Stimulated activated CD8-positive, alpha-beta memory T cell treated with anti-CD3 and anti-CD28 coated beads, Interleukin-7, amount 100 ng/mL, for 4 hours (primary cell): ENCODE measurements at places on chromosomes 1 and 21.

DNA sequence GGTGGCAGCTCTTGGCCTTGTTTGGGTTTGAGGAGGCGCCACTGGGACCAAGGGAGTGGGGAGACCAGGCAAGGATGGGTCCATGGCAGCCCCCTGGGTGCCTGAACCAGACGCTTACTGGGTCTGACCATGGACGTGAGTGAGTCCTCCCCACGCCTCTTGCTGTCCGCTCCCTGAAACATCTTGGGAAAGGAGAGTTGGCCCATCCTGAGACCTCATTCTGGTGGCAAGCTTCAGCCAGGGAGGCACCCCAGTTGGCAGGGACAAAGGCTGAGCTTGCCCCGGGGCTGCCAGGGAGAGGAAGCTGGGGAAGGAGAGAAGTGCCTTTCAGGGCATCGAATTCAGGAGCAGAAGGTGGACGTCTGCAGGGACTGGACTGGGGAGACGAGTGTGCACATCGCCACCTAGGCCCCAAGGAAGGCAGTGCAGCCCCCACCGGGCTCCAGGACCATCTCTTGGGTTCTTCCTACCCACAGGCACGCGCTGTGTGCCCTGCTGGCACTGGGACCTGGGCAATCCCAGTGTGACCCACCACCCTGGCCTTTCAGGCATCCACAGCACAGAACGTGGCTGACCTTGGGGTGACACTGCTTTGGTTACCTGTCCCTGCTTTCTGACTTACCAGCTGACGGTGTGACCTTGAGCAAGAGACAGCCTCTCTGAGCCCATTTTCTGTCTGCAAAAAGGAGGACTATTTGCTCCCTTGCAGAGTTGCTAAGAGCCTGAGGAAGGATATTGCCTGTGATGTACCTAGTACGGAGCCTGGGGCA lies 132.9 kb upstream of the WNT4 start:
- peak; percentile 16 for DNase-seq

DNA sequence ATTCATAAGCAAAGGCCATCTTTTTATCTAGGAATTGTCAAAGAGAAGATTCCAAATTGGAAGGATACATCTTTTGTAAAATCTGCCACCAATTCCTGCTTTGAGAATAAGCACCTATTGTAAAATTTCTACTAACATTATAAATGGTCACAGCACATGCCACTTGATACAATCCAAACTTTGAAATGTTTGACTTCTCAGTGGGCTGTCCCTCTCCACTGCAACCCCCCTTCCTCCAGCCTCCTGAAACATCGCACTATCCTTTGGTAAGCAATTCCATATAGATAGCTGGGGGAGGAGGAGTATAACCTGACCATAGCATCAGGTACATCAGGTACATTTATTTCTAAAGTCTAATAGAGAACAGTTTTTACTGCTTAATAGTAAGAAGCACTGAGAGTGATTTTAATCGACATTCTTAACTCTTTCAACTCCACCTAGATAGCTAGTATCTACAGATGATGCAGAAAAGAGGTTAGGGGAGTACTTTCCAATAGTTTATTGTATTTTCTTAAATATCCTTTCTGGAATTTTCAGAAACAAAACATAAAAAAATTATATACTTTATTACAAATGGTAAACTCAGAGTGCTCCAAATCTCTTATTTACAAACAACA lies 2.9 kb downstream of the JUN start:
- DNase-seq: no peak

- DNase-seq: no peak
These were observed at the start of gene SLC25A34 for GRCh38 chr1:15736038-15736891. Gene SLC25A34 (plus strand): TSS chr1:15736258. CDS start chr1:15736486, 228 bp downstream.

DNA sequence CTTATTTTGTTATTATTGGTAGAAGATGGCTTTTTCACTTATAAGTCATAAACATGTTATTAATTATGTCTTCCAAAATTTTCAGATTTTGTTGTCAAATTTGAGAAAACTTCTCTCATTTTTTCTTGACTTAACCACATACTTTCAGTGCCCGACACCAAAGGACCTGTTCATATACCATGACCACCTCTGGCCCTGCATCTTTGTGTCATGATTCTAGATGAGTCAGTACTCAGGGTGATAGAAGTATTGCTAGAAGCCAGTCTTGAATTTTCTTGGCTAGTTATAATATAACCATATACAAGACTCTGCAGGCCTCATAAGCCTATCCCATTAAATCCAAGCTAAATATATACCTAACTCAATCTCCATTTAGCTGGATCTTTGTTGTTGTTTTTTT lies 35.4 kb upstream of the DPH5 start:
- DNase-seq: no peak

DNA sequence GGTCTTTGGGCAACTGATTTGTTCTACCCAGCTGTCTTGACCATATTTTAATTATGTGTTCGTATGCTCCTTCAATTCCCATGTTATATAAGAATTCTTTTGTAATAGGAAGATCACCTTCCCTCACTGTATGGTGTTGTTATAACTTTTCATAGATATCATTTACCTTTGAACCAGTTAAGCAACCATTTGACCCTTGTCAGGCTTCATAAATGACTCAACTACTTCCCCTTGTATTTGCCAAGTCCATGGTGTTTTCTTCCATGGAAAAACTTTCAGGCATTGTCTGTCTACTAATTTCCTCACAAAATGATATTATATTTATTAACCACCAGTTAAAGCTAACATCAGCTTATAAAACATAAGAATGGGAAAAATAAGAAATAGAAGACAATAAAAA lies 5.1 kb downstream of the BPNT1 start:
- no peak for DNase-seq

- no peak for DNase-seq
These were observed 1.2 kb upstream of the UBAP2L start for GRCh38 chr1:154219541-154219940.

DNA sequence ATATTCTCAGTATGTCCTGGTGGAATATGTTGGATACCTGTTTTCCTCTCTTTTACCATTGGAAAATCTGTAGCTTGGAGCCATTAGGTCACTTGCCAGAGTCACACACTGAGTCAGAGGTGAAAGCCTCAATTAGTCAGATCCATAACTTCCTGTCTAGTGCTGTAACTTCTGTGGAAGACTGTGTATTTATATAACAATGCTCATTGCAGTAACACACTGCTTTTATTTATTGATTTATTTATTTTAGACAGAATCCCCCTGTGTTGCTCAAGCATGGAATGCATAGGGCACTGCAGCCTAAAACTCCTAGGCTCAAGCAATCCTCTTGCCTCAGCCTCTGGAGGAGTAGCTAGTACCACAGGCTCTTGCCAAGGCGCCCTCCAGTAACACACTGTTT lies 1.3 kb upstream of the DOCK7 start:
- no peak for DNase-seq

DNA sequence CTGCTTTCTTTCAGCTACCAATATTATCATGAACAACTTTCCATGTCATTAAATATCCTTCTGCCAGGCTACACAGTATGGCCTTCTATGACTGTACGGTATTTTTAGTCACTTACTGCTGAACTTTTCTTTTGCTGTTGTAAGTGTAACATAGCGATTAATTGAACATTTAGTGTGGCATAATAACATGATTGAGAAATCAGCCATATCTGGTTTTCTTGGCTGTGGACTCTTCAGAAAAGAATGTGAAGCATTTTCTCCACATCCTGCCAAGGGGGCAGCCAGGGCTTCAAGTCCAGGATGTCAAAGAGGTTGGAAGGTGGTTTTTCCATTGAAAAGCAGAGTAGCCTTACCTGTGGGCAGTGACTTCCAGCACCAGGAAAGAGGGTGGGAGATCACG lies 8.8 kb upstream of the AHCYL1 start:
- DNase-seq: no peak

DNA sequence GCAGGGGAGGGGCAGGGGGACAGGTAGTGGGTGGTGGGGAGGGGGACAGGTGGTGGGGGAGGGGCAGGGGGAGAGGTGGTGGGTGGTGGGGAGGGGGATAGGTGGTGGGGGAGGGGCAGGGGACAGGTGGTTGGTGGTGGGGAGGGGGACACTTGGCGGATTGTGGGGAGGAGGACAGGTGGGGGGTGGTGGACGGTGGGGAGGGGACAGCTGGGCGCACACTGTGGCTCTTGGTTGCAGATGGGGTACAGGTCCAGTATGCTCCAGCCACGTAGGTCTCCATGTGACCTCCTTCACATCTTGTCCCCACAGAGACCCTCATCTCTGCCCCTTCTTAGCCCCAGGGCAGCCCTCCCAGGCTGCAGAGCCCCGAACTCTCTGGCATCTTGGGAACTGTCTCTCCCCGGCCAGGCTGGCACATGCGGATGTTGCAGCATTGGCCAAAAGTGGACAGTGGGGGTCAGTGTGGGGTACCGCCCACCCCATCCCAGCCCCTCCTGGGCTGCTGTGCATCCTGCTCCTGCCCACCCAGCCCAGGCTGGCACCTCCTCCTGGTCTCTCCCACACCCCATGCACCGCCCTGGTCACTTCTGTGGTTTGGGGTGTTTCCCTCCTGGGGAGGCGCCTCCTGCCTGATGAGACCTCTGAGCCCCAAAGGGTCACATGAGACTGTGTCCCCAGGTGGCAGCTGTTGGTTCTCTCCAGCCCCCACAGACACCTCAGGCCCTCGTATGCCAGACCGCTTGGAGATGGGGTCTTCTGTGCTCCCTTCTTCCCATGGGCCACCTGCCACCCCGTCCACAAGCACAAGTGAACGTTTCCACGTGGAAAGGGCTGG lies 7.6 kb upstream of the SLC19A1 start:
- no peak for DNase-seq

DNA sequence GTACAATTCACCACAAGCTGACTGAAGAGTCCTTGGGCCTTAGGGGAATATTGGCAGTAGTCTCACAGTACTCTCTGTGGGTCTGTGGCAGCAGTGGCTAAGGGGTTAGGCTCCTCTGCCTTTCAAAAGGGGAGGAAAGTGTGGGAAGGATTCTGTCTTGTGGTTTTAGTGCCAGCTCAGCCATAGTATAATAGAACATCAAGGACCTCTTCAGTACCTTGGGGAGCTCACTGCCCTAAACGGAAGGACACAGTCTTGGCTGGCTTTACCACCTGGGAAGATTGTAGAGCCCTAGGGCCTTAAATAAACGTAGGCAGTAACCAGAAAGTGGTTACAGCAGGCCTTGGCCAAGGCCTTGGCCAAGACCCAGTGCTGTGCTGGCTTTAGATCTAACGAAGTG lies 265.7 kb downstream of the COL11A1 start:
- no peak for DNase-seq

DNA sequence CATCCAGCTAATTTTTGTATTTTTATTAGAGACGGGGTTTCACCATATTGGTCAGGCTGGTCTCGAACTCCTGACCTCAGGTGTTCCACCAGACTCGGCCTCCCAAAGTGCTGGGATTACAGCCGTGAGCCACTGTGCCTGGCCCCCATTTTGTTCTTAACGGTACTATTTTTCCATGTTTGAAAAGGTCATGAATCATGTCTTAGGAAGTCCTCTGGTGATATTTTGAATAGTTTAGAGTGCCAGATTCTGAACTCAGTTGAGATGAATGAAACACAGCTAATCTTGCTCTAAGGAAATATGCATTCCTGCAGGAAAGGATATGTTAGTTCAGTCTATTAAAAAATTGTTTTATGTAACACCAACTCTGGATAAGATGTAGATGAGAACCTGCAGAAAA lies 62.6 kb upstream of the ATP2B4 start:
- DNase-seq: no peak

GRCh38 chr21:36615274-36615964 lies 83.5 kb upstream of the SIM2 start:
- no peak for DNase-seq

DNA sequence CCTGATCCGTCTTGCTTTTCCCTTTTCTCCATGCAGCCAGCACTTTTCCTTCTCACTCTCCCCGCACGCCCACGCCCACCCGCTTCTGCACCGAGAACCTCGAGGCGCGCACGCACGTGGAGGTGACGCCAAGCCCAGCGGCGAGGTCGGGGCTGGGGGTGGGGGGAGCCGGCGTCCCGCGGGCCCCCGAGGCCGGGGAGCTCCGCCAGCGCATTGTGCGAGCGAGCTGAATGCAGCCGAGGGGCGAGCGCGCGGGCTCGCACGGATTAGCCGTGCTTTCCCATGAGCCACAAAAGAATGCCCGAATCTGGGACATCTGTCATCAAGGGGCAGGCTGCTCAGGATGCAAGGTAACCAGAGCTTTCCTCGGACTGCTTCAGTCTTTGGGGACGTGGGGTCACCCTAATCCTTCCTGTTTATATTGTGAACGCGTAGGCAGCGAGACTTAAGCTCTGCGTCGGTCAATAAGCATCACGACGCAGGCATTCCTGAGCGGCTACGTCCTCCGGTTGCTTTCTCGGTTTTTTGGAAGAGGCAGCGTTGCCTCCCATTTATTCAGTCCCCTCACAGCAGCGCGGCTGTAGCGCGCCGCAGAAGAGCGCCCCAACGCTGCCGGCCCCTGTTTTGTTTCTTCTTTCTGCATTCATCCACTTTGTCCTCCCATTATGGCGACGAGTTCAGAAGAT lies 67.3 kb upstream of the AKT3 start:
- no peak for DNase-seq

GRCh38 chr1:96955307-96956012 lies 233.9 kb downstream of the PTBP2 start:
- no peak for DNase-seq

DNA sequence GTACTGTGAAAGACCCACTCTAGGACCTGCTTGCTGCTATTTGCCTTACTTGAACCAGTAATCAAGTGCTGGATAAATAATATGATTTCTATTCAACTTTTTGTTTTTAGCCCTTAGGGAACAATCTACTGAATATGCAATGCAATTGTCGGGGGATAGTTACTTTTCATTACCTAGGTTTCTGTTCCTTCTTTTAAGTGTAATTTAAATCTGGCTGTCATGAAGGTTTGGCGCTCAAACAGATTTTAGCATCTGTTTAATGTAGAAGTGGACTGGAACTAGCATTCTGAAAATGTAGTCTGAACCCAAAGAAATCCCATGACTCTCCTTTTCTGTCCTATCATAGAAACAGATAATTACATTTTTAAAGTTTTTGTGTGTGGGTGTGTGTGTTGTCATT lies 4.8 kb downstream of the MGST3 start:
- DNase-seq: no peak

- no peak for DNase-seq
These were observed 27.6 kb upstream of the RGL1 start for GRCh38 chr1:183777328-183777727.

DNA sequence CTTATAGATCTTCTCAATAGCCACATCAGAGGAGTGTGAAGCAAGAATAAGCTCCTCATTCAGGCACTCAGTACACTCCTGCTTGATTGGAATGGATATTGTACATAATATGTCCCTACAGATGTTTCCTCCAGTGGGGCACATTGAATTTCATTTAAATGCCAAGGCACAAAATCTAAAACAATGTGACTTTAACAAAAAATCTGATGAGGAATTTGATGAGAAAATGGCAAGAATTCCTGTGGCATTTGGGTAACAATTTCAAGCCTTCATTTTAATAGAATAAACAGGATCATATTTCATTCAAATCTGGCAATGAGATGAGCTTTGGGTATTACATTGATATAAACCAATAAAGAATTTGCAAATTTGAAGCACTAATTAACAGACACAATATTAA lies 307.7 kb upstream of the PKN2 start:
- DNase-seq: no peak
